ENCODE measurements at places on chromosomes 6 and 20. TPM values are rescaled to one million over a fixed set of nuclear protein-coding genes. Genes with fewer than 3 reads are reported as not detected.

- H3K4me1 ChIP-seq: no peaks in the 10 kb centered on the region
- H3K4me3 ChIP-seq: no peak overlapping the region
- no peak overlapping the region for H3K27ac ChIP-seq
- no peaks in the 10 kb centered on the region for H3K36me3 ChIP-seq
Observed at GRCh38 chr6:40922281-40922680, 116.7 kb downstream of the UNC5CL start.

DNA sequence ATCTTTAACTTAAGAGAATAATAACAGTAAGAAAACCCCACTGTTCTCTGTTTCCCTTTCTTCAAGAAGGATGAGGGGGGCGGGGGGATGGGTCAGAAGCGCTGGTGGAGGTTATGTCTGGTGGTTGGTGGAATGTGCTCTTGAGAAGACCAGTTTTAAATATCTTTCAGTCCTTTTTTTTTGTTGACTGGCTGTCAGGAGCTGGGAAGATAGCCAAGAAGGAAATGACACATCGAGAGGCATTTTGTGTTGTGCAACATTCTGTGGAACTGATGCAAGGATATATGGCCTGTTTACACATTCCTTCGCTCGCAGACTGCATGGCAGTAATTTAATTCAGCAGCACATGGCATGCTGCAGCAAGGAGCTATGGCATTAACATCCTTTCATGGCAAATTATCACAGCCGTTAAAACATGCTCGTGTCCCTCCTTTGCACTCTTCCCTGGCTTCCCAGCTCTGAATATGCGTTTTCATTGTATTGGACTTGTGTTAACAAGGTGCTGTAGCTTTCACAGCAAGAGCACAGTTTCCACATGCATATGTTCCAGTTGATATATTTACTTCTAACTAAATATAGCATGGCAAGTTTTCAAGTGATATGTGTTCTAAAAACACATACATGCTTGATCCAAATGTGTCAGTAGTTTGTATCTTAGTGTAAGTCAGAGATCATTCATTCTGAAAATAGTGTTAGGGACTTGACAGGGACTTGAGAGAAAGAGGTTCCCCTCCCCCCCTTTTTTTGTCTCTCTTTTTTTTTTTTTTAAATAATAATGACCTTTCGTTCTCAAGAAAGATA is 68.2 kb upstream of the SUPT3H start:
- no peaks in the 10 kb centered on the region for H3K36me3 ChIP-seq
- H3K4me3 ChIP-seq: no peak overlapping the region
- peaks cover 4% of the 10 kb centered on the region for H3K4me1 ChIP-seq
- no peak overlapping the region for H3K27ac ChIP-seq
- DNase-seq: no peak
- H3K27me3 ChIP-seq: no peaks in the 10 kb centered on the region

DNA sequence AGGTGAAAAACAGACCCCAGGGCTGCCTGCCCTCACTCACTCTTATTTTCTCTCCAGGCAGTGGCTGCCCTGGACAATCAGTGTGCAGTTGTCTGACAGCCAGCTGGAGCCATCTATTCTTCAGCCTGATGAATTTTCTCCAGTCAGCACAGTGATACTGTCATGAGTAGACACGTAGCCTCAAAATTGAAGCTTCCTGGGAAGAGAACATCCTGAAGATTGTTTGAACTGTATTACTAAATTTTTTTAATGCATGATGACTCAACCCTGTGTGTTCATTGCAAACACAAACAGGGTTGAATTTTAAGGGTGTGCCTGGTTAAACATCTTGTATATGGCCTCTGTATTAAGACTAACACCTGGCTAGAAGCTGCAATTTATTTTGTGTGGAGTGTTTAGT is 49.8 kb upstream of the STXBP5 start:
- H3K4me1 ChIP-seq: no peaks in the 10 kb centered on the region
- no peak overlapping the region for H3K4me3 ChIP-seq
- no peak overlapping the region for H3K27ac ChIP-seq
- no peaks in the 10 kb centered on the region for H3K36me3 ChIP-seq
- no peaks in the 10 kb centered on the region for H3K27me3 ChIP-seq
- DNase-seq: no peak

Gene PSMB1
- total RNA-seq: 122 TPM

Gene TMEM244
- total RNA-seq: not detected
